Fibroblast of skin of right quadriceps (primary cell): ENCODE measurements at places on chromosomes 12 and 14.

DNA sequence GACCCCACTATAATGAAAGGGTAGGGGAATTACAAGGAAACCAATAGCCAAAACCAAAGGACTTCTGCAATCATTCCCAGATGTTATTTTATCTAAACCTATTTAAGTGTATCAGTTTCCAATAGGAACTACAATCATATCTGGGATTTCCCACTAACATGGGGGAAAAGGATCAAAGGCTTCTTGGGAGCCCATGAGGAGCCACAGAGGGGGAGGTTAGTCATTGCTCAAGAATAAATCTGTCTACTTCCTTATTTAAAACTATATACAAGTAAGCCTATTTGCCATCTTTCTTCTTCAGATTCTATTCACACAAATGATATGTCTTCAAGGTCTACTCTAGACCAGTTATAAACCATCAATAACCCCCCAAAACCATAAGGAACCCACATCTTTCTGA, 33.1 kb downstream of the FGD6 start:
- DNase-seq: no peak

DNA sequence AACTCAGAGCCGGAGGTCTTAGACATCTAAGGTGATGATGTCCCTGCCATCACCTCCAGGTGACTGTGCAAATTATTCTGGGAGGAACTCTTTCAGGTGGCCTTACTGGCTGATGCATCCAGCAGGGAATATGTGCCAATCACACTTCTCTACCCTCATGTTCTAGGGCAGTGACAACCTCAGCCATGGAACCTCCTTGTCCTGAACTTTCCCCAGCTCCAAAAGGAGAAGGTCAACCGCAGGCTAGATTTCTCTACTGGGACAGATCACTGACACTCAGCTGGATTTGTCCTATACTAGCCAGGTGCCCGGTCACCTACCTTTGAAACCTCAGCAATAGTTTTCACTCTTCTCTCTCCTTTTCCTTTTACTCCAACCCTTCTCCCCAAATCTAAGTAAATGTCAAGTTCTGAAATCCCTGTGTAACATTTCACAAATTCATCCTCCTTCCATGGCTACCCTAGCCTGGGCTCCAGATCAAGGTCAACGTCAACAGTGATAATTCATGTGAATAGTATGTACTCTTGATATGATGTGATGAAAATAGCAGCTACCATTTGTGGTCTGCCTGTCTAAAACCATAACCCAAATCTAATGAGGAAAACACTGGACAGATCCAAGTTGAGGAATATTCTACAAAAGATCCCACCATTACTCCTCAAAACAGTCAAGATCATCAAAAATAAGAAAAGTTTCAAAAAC, 115.0 kb upstream of the EGLN3 start:
- DNase-seq: no peak

DNA sequence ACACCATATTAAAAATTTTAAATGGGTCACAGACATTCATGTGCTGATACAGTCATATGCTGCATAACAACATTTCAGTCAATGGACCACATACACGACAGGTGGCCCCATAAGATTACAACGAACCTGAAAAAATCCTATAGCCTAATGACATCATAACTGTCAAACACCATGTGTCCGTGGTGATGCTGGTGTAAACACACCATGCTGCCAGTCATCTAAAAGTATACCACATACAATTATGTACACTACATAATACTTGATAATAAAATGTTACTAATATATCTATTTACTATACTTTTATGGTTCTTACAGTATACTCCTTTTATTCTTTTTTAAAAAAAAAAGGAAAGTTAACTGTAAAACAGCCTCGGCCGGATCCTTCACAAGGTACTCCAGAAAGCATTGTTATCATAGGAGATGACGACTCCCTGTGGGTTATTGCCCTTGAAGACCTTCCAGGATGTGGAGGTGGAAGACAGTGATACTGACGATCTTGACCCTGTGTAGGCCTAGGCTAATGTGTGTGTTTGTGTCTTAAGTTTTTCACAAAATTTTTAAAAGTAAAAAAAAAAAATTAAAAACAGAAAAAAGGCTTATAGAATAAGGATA, 5.0 kb upstream of the TDG start:
- no peak for DNase-seq

- no peak for DNase-seq
Observed at GRCh38 chr12:108890208-108890607, 10.3 kb downstream of the DAO start.

- no peak for DNase-seq
Observed at GRCh38 chr12:90239732-90240260, 531.2 kb upstream of the ATP2B1 start.

GRCh38 chr14:101354726-101355125, 206.6 kb upstream of the DIO3 start:
- DNase-seq: no peak

DNA sequence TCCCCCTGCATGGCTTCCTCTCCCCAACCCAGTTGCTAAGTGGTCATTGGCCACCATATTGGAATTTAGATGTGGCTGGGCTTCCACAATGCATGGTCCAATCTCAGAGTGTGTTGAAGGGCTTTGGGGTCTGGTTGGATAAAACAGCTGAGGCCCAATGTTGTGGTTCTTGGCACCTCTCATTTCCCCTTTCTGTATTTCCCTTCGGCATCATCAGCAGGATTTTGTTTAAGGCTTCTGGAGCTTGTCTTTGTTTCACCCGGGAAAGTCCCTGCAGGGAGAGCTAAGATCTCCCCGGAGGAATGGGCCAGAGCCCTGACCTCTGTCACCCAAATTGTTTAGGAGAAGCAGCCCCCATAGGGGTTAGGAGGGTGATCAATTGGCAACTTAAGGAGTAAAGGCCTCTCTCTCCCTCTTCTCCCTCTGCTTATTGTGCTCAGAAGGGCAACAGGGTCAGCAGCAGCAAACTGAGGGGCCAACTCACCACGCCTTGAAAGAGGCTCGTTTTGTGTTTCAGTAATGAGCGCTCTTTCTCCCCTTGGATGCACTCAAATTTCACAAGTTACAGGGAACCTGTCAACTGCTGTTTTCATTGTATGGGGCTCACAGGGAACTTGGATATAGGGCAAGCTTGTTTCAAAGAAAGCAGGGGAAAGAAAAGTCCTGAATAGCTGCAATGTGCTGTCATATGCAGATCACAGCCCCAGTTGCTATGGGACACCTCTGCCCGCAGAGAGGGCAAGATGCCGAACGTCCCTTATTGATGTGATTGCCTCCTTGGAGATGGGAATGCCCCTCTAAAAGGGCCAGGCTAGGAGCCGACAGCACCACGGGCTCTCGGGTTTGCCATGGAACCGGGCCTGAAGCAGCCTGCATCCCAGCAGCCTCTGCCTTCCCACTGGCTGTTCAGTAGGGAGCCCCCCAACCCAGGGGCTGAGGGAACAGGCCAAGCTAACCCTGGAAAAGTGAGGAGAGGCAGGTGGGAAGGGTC, 223.7 kb downstream of the ZFP36L1 start:
- DNase-seq: no peak

DNA sequence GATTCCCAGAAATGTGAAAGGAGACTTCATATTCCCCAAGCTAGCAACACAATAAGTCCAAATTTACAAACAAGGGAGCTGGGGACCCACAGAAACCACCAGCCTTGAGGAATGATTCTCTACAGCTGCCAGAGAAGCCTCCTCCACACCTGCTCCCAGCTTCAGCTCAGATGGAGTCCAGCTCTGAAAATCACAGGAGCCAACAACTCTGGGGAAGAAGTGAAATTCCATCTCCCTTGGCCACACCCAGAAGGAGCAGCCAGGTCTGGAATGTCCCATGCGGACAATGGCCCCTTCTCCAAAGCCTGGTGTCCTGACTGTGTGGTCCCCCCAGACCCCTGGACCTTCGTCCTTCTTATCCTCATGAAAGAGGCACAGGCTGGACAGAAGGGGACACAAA, 45.4 kb downstream of the SYNE3 start:
- DNase-seq: no peak
